ENCODE measurements at places on chromosomes 16 and 17. TPM values are rescaled to one million over a fixed set of nuclear protein-coding genes. Genes with fewer than 3 reads are reported as not detected.
A peak's percentile ranks its signal among the peaks of the same experiment; 100 is the strongest.

The NDUFAF8 gene
- 48.3 TPM for total RNA-seq

The RGS11 gene
- total RNA-seq, result not detected

- peaks cover 80% of the 10 kb centered on the region for H3K36me3 ChIP-seq
- H3K4me1 ChIP-seq, result peaks cover 16% of the 10 kb centered on the region
- H3K27me3 ChIP-seq, result no peaks in the 10 kb centered on the region
- no peak for DNase-seq
Measured at GRCh38 chr16:71923941-71924690, 28.8 kb downstream of the IST1 start.

DNA sequence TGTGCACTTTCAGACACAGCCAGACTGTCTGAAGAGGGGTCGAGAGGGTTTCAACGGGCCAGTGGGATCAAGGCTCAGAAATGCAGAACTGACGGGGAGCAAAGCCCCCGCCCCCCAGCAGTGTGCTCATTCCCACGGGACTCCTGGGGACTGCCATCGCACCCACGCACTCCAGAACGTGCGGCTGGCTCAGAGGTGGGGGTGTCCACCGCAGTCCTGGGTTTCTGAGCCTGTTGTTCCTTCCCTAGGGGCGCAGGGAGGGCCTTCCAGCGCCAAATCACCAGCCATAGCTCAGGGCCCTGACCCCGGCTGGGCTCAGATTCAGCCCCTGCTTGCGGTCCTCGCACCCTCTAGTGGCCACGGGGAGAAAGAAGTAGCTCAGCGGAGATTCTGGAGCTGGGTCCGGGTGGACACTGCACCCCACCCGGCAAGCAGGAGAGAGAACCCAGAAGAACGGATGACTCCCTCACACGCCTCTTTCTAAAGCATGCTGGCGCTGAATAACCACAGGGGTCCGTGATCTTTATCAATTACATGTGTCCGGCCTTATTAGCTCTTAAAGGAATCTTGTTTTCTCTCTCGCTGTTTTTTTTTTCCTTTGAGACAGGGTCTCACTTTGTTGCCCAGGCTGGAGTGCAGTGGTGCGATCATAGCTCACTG, 45.0 kb upstream of the USP7 start:
- H3K36me3 ChIP-seq, result peaks cover 2% of the 10 kb centered on the region
- no peak overlapping the region for H3K27ac ChIP-seq
- DNase-seq, result peak; percentile 77
- no peak overlapping the region for H3K4me3 ChIP-seq
- peaks cover 16% of the 10 kb centered on the region for H3K27me3 ChIP-seq

DNA sequence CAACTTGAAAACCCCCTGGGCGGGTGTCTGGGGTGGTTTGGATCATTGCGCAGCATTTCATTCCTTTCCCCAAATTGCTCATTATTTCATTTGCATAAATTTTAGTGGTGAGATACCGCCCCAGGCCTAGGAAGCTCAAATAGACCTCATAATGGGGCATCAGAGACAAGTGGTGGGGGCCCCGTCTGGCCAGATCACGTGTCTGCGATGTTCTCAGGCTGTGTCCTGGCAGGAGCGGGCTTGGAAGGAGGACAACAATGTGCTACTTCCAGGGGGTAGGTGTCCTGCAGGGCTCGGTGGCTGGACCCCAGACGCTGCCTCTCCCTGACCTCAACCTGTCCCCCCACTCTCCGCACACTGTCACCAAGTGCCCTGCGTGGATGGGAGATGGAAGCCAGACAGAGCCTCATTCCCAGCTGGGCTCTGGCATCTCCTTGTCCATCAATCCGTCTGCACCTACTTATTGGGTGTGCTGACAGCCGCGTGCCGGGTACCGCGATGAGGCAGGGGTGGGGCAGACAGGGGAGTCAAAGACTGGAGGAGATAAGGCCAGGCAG, 116.9 kb downstream of the NTN1 start:
- no peaks in the 10 kb centered on the region for H3K4me1 ChIP-seq
- H3K27ac ChIP-seq, result no peak overlapping the region
- DNase-seq, result no peak
- no peaks in the 10 kb centered on the region for H3K27me3 ChIP-seq

DNA sequence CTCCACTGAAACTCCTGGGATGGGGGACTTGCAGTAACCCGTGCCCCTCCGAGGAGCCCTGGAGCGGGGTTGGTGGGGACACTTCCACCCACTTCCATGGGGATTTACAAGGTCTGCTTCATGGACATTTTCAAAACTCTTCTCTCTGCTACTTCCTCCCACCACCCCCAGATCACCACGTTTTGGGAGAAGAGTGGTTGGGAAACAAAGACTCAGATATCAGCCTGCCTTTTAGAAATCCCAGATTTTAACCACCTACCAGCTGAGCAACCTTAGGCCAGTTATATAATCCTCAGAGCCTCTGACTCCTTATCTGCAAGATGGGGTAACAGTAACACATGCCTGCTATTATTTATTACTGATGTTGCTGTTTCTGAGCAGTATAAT, 184.8 kb downstream of the CCDC182 start:
- no peak for DNase-seq
- no peaks in the 10 kb centered on the region for H3K27me3 ChIP-seq
- H3K4me1 ChIP-seq, result peaks cover 10% of the 10 kb centered on the region
- H3K4me3 ChIP-seq, result no peak overlapping the region
- no peak overlapping the region for H3K27ac ChIP-seq

DNA sequence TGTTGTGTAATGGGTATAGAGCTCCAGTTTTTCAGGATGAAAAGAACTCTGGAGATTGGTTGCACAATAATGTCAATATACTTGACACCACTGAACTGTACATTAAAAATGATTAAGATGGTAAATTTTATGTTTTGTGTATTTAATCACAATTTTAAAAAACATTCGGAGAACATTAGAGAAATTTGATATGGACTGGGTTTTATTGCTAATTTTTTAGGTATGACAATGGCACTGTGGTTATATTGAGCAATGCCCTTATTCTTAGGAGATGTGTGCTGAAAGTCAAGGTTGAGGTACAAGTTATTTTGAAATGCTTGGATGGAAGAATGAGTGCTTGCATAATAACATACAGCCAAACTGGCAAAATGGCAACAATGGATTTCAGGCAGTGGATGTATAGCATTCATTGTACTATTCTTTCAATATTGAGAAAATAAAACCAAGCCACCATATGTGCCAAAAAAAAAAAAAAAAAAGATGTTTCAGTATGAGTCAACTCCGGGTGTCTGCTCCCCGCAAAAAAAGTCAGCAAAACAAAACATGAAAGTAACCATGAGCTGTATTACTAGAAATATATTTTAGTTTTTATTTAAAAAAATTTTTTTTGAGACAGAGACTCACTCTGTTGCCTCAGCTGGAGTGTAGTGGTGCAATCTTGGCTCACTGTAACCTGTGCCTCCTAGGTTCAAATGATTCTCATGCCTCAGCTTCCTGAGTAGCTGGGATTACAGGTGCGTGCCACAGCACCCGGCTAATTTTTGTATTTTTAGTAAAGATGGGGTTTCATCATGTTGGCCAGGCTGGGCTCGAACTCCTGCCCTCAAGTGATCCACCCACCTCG, 19.8 kb downstream of the HOXB1 start:
- peaks cover 70% of the 10 kb centered on the region for H3K4me1 ChIP-seq
- H3K27me3 ChIP-seq, result peaks cover 16% of the 10 kb centered on the region
- H3K4me3 ChIP-seq, result peak overlapping the region; percentile 23
- no peaks in the 10 kb centered on the region for H3K36me3 ChIP-seq

DNA sequence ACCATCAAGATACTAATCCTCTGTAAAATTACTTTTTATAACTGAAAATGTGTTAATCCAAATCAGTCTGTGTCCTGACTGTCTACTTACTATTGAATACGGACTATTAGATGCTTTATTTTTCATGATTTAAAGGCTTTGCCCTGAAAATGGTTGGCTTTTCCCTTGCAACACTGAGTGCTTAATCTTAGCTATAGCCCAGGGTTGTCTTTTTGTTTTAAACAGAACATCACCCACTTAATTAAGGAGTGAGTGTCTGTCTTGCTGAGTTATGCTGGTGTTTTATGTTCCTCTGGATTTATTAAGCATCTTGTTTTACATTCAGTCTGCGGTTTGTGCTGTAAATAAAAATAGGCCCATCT, 11.0 kb downstream of the FTO start:
- H3K36me3 ChIP-seq, result no peaks in the 10 kb centered on the region
- DNase-seq, result no peak
- no peaks in the 10 kb centered on the region for H3K4me1 ChIP-seq
- no peaks in the 10 kb centered on the region for H3K27me3 ChIP-seq
- H3K27ac ChIP-seq, result no peak overlapping the region
- H3K4me3 ChIP-seq, result no peak overlapping the region

DNA sequence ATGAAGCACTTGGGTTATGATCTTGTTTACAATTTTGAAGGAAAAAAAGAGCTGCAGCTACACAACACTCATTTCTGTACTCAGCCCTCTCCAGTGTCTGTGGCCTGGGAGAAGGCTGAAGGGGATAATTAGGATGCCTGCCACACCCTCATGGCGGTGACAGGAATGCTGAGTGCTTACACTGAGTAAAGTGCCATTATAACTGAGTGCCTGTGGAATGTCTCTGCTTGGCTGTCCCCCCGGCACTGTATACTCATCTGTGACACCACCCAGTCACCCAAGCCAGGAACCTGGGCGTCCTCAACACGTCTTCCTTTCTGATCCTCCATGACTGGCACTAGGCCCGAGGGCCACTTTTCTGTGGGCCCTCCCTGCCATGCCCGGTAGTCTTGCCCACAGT, 3.5 kb upstream of the MRPL38 start:
- DNase-seq, result no peak
- peaks cover 29% of the 10 kb centered on the region for H3K4me1 ChIP-seq
- no peak overlapping the region for H3K4me3 ChIP-seq

- no peak for DNase-seq
- no peak overlapping the region for H3K27ac ChIP-seq
- peaks cover 13% of the 10 kb centered on the region for H3K4me1 ChIP-seq
Measured at GRCh38 chr17:55774846-55775271, 24.0 kb downstream of the PCTP start.

- no peak for DNase-seq
- peaks cover 13% of the 10 kb centered on the region for H3K27me3 ChIP-seq
- no peak overlapping the region for H3K4me3 ChIP-seq
- peaks cover 3% of the 10 kb centered on the region for H3K36me3 ChIP-seq
- no peak overlapping the region for H3K27ac ChIP-seq
Measured at GRCh38 chr17:869567-870525, 87.7 kb downstream of the MRM3 start.

GRCh38 chr17:72534776-72535175, 414.0 kb downstream of the SOX9 start:
- no peak for DNase-seq
- peaks cover 6% of the 10 kb centered on the region for H3K27me3 ChIP-seq
- H3K27ac ChIP-seq, result no peak overlapping the region
- no peaks in the 10 kb centered on the region for H3K36me3 ChIP-seq

DNA sequence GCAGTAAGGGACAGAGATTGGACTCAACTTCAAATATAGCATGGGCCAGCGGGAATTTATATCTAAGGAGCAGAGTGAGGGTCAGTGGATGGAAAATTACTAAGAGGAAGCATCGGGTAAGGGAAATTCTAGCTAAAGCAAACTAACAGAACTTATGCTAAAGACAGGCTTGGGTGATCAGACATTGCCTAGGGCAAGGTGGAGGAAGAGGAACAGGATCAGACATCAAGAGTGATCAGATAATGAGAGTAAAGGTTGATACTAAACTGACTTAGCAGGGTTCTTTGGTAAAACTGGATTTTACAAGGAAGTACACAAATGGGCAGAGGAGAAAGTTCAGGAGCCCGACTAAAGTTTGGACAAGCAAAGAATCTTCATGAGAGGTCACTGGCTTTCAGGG, 86.3 kb upstream of the TOM1L1 start:
- DNase-seq, result no peak
- no peak overlapping the region for H3K27ac ChIP-seq
- no peaks in the 10 kb centered on the region for H3K4me1 ChIP-seq

- DNase-seq, result no peak
- no peaks in the 10 kb centered on the region for H3K27me3 ChIP-seq
Measured at GRCh38 chr17:76106703-76107102, 3.1 kb upstream of the EXOC7 start.

Data from activated CD8-positive, alpha-beta T cell treated with anti-CD3 and anti-CD28 coated beads, Interleukin-2, amount 10 ng/mL, durations not matched to agents 7 days and 5 days (primary cell).